RPMI7951 (cell line): ENCODE measurements at places on chromosomes 6 and 20.
A peak's percentile ranks its signal among the peaks of the same experiment; 100 is the strongest.

DNA sequence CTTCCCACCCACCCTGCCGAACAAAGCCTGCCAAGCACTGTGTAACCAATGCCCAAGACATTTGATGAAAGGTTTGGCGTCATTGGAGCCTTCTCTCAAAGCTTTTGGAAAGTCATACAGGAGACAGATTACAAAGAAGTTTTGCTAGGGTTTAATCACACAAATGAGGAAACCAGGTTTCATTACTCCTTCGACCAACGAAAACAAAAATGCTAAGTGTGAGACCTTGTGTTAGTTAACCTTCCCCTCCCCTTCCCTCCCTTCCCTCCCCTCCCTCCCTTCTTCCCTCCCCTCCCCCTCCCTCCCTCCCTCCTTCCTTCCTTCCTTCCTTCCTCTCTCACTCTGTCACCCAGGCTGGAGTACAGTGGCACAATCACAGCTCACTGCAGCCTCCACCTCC, 96.1 kb upstream of the CD83 start:
- DNase-seq, result no peak

GRCh38 chr6:106630366-106630765, 988 bp downstream of the QRSL1 start:
- DNase-seq, result no peak

DNA sequence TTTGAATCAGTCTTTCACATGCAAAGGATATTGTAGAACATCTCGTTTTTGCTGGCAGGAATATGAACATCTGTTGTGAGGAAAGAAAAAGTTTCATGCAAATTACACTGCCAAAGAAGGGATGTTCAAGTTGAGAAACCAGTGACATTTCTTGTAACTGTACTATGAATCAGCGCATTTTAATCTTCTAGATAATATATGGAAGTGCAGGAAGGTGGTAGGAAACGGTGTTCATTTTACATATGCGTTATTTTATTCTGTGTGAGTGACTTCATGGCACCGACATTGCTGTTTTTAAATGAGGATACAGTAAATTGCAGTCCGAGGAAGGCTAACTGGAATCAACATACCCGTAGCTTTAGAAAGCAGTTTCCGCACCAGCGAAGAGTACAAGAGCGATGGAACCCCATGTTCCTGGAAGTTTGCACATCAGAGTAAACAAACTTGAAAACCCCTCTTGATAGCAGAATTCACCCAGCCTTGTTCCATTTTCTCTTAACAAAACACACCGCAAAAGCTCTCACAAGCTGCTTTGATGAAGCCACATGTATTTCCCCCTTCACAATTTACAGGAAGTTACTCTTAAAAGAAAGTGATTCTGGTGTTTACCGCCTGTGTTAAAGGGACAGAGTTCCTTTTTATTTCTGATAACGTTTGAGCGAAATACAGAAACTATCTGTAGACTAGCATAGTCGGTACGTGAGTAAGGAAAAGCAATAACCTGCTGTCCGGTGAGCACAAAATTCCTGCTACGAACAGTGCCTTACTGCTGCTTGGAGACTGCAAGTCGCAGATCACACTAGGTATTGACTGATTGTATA, 11.5 kb downstream of the PRDM1 start:
- peak; percentile 54 for DNase-seq

DNA sequence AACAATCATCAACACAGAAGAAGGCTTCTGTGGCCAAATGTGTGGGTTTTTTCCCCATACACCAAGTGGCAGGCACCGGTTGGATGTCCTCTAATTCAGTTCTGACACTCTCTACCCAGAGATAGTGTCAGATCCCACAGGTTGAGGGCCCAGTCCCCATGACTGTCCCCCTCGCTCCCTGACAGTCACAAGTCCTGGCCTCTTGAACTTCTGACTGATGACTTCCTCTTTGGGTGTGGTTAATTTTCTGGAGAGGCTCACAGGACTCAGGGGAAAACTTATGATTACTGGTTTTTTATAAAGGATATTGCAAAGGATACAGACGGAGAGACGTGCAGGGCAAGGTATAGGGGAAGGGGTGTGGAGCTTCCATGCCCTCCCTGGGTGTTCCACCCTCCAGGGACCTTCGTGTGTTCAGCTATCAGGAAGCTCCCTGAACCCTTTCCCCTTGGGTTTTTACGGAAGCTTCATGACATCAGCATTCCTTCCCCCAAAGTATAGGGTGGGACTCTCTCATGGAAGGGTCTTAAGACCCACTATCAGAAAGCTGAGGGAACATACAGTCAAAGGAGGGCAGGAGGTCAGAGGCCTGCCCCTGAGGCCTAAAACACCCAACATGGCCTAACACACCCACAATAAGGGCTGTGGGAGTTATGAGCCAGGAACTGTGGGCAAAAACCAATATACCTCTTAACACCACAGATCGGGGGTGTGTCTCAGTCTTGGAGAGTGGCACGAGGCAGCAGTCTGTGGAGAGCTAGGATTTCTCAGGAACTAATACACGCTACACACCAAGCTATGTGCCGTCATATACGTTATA, 33.3 kb downstream of the FARS2 start:
- no peak for DNase-seq

- peak; percentile 19 for DNase-seq
These were observed 40.4 kb downstream of the DUSP22 start for GRCh38 chr6:332671-333070.

- no peak for DNase-seq
These were observed 229.4 kb downstream of the GMDS start for GRCh38 chr6:2016040-2016439.

GRCh38 chr6:40307712-40308111, 279.5 kb downstream of the LRFN2 start:
- no peak for DNase-seq

- peak; percentile 67 for DNase-seq
These were observed 19.9 kb downstream of the SLC13A3 start for GRCh38 chr20:46631212-46631869.

DNA sequence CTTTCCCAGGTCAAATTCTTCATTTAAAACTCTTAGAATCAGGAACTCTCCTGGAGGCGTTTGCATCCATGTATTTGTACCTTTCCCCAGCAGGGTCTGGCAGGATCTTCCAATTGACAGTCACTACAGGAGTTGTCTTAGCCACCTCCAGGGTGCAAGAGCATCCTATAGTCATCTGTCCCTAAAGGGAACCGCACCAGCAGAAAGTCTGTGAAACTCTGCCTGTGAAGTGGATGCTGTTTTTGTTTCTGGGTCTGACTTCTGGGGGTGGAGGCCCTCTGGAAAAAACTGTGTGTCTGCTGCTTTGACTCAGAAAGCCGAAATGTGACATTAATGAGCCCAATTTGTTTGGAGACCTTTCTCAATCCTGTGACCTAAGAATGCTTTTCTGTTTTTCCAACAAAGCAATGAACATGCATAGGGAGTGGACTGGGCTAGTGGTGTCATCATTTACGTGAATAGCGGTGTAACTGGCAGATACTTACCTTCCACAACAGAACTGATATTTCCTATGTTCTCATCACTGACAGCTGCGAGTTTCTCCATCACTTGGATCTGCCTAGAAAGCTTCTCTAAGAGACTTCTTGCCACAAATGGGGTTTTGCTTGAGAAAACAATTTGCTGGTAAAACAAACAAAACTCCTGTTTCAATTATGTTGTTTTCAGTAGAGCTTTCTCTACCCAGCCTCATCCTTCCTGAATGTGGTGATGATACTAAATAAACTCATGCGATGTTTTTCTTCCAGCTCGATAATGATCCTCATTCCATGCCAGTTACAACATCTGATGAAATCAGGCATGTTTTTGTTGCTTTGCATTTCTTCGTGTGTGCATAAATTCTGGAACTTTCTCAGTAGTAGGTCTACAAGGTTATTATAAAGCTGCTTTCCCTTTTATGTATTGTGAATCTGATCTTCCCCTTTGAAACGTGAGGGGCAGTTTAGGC, 33.3 kb upstream of the ARMH2 start:
- no peak for DNase-seq

- peak; percentile 5 for DNase-seq
These were observed 97.6 kb downstream of the ELOVL5 start for GRCh38 chr6:53251033-53251672.

- DNase-seq, result no peak
These were observed 68.8 kb upstream of the XRN2 start for GRCh38 chr20:21234324-21234723.

GRCh38 chr6:111780393-111780792, 92.9 kb downstream of the FYN start:
- no peak for DNase-seq

GRCh38 chr6:47161176-47161687, 119.1 kb upstream of the ADGRF1 start:
- peak; percentile 81 for DNase-seq

DNA sequence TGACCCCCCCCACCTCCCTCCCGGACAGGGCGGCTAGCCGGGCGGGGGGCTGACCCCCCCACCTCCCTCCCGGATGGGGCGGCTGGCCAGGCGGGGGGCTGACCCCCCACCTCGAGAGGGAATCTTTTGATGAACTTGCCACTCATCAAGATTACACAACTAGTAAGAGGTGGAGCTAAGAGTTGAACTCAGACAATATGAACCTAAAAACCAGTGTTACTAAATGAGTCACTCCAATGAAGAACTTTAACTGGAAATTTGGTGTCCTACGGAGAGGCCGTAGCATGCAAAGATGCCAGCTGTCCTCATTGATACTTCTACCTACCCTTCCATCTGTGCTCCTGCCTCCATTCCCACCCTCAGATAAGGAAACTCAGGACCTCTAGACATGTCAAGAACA, 42.8 kb downstream of the PFDN4 start:
- peak; percentile 52 for DNase-seq

DNA sequence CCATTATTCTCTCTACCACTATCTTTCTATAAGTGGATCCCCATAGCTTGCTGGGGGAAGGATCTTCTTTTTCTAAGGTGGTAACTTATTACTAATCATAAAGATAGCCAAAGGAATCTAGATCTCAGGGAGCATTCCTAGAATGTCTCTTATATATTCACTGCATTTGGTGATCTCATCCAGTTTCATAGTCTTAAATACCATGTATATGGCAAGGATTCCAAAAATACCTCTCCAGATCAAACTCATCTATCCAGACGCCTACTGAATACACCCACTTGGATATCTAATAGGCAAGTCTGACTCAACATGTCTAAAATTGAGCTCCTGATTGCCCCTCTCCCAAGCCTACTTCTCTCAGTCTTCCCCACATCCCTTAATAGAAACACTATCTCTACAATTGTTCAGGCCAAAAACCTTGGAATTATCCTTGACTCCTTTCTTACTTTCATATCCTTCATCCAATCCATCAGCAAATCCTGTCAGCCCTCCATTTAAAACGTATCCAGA, 264.4 kb downstream of the HACE1 start:
- no peak for DNase-seq

DNA sequence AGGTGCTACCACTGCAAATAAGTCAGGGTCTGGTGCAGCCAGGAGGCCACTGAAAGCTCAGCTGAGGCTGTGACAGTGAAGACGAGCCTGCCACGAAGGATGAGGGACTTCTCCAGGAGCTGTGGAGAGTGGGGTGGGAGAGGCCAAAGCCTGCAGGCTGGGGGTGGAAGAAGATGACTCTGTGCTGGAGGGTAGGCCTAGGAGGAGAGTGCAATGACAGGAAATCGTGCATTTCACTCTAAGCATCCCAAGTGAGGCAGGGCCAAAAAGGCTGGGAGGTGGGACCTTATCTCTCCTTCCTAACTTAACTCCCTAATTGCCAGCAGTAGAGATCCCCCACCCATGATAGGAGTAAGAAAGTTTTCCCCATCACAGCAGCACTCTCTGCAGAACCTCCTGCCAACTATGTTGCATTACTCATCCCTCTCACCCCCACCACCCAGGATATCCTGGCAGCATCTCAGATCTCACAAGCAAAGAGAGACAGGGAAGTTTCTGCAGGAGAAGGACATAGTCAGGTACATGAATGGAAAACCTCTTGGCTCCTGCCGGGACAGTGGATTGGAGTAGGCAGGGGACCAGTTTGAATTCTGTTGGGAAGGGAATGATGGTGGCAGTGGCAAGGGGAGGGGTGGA, 466.2 kb downstream of the CDH26 start:
- DNase-seq, result no peak

DNA sequence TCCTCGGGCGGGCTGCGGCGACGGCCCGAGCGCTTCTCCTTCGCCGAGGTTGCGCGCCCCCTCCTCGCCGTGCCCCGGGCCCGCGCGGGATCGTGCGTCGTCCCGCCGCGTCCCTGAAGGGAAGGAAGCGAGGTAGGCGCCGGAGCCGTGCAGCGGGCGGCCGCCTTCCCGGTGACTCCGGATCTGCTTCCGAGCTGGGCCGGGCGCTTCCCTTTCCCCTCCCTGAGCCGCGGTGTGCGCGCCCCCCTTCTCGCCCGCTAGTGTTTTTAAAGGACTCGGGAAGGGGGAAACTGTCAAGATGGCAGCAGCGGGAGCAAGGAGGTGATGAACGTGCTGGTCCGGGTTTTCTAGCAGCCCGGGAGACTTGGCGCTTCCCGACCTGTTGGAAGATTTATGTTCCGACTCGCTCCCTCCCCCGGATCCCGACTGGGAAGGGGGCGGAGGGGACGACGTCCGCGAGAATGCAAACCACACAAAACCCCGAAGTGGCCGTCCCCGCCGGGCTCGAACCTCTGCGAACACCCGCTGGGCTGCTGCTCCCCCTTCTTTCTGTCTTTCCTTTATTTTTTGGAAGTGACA, 744 bp upstream of the FOXO3 start:
- peak; percentile 77 for DNase-seq

GRCh38 chr6:91691449-91691848, 1104.6 kb upstream of the MAP3K7 start:
- DNase-seq, result no peak

GRCh38 chr20:23156170-23156841, 70.2 kb upstream of the CD93 start:
- peak; percentile 96 for DNase-seq

GRCh38 chr20:62020935-62021701, 44.6 kb downstream of the TAF4 start:
- DNase-seq, result no peak

- peak; percentile 80 for DNase-seq
These were observed 132.7 kb upstream of the SLC24A3 start for GRCh38 chr20:19079536-19080299.

GRCh38 chr6:7758456-7758855, 32.6 kb downstream of the BMP6 start:
- DNase-seq, result peak; percentile 77

DNA sequence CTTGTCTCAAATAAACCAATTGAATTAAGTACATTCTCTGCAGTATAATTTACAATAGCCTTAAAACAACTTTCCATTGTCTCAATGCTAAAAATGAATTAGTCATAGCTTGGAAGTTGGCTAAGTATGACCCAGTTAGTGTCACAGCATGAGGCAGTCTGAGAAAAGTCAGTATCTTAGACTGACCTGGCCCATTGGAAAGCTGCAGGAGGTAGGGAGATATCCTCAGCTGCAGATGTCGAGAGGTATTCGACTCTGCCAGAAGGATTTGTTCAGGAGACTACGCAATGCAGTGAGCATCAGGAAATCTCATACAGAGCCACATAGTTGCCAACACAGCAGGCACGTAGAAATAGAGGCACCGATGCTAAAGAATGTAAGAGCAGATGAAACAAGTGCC, 350.9 kb upstream of the NRSN1 start:
- no peak for DNase-seq

GRCh38 chr6:159976686-159977254, 7.9 kb downstream of the IGF2R start:
- no peak for DNase-seq
